ENCODE measurements at places on chromosomes 4 and X.

- no peak for DNase-seq
Observed at GRCh38 chrX:141619336-141619735, 29.8 kb downstream of the SPANXA2 start.

GRCh38 chr4:142983065-142983464 is 137.0 kb upstream of the INPP4B start:
- DNase-seq: no peak

GRCh38 chr4:173642509-173642908 is 112.5 kb upstream of the HAND2 start:
- no peak for DNase-seq

DNA sequence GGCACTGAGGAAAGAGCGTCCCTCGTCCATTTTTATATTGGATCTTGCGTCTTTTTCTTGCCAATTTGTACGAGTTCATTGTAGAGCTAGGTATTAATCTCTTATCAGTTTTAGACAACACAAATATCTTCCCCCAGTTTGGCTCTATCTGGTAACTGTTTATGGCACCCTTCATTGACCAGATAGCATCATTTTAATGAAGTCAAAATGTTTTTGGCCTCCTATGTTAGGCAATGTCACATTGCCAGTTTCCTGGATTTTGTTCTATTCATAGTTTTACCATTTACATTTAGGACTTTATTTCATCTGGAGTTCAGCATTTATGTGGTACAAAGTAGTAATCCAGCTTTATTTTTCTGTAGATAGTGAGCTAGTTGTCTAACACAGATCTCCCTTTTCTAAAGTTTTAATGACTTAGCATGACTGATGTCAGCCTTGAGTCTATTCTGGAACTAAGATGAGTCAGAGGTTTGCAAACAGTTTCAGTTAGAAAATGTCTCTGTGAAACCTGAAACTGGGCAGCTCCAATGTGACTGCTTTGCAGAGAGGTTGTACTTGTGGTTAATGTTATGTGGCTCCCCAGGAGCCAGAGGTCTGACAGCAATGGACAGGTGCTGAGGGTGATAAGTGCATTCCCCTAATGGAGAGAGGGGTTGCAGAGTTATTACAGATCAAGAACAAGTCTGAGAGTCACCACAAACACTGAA is 5.3 kb upstream of the STBD1 start:
- no peak for DNase-seq

- DNase-seq: no peak
Observed at GRCh38 chrX:107625739-107626138, 2.6 kb upstream of the PRPS1 start.

- DNase-seq: no peak
Observed at GRCh38 chrX:43500246-43500645, 155.9 kb upstream of the MAOA start.

DNA sequence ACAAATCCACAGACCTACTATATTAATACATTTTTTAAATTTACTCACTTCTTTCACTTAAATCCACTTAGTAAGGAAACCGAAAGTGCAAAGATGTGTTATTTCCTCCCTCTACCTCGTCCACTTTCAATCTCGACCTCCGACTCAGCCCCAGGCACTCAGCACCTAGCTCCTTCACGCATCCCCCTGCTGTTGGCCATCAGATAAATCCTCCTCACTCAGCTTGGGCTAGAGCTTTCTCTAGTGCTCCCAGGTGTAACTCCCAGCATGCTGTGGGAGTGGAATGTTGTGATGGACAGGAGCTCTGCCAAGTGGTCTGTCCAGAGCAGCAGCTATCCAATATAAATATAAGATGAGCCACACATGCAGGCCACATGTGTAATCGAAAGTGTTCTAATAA is 26.7 kb upstream of the TEC start:
- no peak for DNase-seq

DNA sequence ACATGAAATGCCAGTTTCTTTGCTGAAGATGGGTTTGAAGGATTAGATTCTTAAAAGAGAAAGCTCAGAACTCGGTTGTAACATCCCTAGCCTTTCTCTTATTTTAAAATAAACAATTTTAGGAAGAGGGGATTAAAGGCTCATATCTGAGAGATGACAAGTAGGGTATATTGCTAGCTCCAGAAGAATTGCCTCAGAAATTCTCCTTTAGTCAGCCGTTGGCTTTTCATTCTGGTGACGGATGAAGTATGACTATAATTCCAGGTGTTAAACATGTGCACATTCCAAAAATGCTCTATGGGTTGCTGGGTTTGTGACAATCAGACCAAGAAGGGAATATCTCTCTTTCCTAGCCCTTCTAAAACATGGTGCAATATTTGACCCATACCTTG is 17.8 kb downstream of the DKK2 start:
- DNase-seq: no peak

GRCh38 chrX:39409246-39409917 is 608.1 kb downstream of the MID1IP1 start:
- DNase-seq: no peak

DNA sequence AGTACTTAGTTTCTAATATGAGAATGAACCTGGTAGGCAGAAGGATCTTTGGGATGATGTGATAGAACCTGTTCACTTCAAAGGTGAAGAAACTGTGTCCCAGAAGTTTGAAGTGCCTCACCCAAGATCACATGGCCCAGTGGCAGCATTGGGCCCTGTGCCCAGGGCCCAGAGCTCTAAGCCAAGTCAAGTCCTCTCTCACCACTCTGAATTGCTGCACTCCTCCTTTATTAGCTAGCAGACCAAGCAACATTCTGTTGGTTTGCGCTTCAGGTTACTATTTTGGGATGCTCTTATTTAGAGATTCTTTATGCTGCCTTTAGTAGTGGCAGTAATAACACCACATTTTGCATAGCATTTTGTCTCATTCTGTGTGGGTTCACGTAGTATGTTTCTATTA is 82.7 kb downstream of the PARM1 start:
- no peak for DNase-seq

- DNase-seq: no peak
Observed at GRCh38 chr4:1204828-1205585, 32.6 kb upstream of the SPON2 start.

DNA sequence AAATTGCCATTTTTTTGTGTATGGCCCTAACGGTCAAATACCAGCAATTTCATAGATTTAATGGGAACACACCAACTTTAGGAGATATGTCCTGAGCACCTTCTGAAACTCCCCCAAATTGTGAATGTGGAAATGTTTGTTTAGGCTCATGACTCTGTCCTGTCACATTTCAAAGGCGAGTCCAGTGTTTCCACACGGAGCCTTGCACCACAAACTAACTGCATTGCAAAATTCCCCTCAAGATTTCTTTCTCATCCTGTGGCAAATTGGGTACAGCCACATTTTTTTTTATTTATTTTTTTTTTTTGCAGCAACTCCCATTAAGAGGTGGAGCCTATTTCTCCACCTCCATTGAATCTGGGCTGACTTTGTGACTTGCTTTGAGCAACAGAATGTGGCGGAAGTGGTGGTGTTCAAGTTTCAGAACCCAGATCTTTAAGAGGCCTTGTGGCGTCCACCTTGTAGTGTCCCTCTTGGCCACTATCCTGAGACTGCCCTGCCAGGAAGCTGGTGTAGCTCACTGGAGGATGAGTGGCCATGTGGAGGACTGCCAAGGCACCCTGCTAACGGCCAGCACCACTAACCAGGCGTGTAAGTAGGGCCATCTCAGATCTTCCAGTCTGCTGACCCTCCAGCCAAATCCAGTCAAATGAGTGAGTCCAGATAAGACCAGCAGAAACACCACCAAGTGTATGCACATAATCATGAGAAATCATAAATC is 172.4 kb upstream of the SCML1 start:
- no peak for DNase-seq

GRCh38 chr4:151175233-151175632 is 75.8 kb downstream of the RPS3A start:
- no peak for DNase-seq

- no peak for DNase-seq
Observed at GRCh38 chr4:27327421-27328181, 467.0 kb downstream of the STIM2 start.

GRCh38 chr4:169583563-169583962 is 28.8 kb downstream of the NEK1 start:
- no peak for DNase-seq

DNA sequence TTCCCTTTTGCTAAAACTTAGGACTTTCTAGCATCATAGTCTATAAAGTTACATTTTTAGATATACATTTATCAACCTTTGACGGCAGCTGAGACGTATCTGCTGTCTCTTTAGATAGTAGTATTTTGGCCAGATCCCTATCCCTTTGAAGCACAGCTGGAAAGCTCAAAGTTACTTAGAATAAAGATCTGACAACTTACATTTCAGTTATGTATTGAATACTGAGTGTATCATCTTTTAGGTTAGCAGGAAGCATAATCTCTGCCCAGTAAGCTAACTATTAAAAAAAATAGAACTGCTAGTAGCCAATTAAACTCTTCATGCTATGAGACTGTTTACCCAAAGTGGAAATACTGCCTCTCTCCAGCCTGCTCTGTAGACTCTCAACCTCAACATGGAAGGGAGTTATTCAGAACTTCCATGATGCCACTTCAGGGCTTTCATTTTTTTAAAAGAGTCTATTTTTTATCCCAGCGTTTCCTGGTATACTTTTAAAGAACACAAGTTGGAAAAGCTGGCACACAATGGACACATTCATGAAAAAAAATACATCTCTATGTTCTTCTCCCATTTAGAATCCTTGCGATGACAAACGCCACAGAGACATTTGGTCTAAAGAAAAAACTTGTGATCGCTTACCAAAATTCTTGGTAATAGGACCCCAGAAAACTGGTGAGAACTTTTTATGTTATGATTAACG is 126.3 kb downstream of the PRSS12 start:
- DNase-seq: no peak
